ENCODE measurements at places on chromosomes 5 and 9. TPM values are rescaled to one million over a fixed set of nuclear protein-coding genes. Genes with fewer than 3 reads are reported as not detected.

NMUR2 gene
- total RNA-seq: 0.21 TPM

GNE gene
- 17.7 TPM for total RNA-seq

SMIM33 gene
- total RNA-seq: not detected

AGXT2 gene
- not detected for total RNA-seq

QSOX2 gene
- total RNA-seq: 6.5 TPM

LRRC70 gene
- 2.2 TPM for total RNA-seq

CYLC2 gene
- not detected for total RNA-seq

SLC6A19 gene
- not detected for total RNA-seq

TAF11L10 gene
- total RNA-seq: not detected

PRXL2C gene
- total RNA-seq: 25.3 TPM

GRCh38 chr5:608429-609370, 3.4 kb upstream of the CEP72 start:
- DNase-seq: no peak

- no peak for DNase-seq
These were observed 4.0 kb upstream of the TNPO1 start for GRCh38 chr5:72812488-72812887.

DNA sequence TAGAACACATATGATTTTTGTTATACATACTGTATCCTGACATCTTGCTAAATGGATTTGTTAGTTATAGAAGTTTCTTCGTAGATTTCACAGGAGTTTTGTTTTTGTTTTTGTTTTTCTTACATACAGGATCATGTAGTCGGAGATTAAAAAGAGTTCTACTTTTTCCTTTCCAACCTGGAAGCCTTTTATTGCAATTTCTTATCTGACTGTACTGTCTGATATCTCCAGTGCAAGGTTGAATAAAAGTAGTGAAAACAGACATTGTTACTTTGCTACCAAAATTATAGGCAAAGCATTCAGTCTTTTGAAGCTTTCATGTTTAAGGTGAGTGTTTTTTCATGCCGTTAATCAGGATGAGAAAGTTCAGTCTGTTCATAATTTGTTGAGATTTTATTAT, 117.4 kb upstream of the PRSS3 start:
- no peak for DNase-seq

- DNase-seq: no peak
These were observed 7.4 kb downstream of the SLC36A2 start for GRCh38 chr5:151340004-151340403.

DNA sequence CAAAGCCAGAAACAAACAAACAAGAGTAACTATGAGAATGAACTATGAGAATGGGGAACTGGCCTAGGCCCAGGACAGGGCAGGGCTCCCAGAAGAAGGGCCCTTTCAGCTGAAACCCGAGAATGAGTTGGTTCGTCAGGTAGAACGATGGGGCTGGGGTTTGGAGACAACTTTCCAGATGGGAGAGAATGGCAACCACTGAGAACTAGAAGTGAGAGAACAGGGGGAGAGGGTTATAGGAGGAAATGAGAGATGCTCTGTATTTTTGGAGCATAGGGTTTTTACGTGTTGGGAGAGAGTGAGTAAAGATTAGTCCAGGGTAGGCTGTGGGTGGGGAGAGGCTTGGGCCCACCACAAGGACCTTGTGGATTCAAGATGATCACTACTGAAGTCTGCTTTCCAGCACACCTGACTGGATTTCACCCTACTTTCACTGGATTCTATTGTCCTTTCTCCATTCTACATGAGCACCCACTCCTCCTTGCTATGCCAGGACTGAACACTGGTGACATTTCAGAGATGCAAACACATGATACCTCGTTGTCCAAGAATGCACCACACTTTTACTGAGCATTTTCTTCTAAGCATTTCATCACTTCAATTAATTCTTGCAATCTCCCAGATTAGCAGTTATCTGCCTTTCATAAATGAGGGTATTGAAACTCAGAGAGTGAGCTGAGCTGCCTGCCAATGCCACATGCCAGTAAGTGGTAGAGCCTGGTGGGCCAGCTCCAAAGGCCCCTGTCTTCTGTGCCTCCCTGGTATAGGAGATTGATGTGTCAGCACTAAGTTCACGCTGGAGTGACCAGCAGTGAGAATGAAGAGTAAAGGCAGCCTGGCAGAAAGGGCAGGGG, 3.2 kb upstream of the TMEM268 start:
- DNase-seq: no peak
